ENCODE measurements at places on chromosomes 3 and 15. TPM values are rescaled to one million over a fixed set of nuclear protein-coding genes. Genes with fewer than 3 reads are reported as not detected.

The ZNF35 gene
- 15.0 TPM for total RNA-seq

The GOLGA8G gene
- total RNA-seq: not detected

The CD86 gene
- 5.8 TPM for total RNA-seq

The CHRM5 gene
- total RNA-seq: not detected

The PLSCR5 gene
- total RNA-seq: not detected

The GABRB3 gene
- 0.82 TPM for total RNA-seq

The PPP1R14D gene
- not detected for total RNA-seq

The ZNF80 gene
- total RNA-seq: not detected

The CCR1 gene
- total RNA-seq: 10.5 TPM

The GUCA1C gene
- not detected for total RNA-seq

The APOD gene
- total RNA-seq: 160 TPM

The CLEC3B gene
- total RNA-seq: 21.3 TPM

The CRYBG3 gene
- 39.1 TPM for total RNA-seq

The HIGD2B gene
- total RNA-seq: not detected

The GOLGA8T gene
- total RNA-seq: not detected

The GXYLT2 gene
- total RNA-seq: 6.8 TPM

The ZNF445 gene
- 12.4 TPM for total RNA-seq

The PPP1R2 gene
- 126 TPM for total RNA-seq

The ZPLD1 gene
- total RNA-seq: 0.36 TPM

The ADGRG7 gene
- total RNA-seq: not detected

The MAP3K13 gene
- total RNA-seq: 25.8 TPM

The GPR62 gene
- not detected for total RNA-seq

The PRTG gene
- total RNA-seq: 5.3 TPM

All from sigmoid colon (tissue), 7 donors.